Astrocyte of the hippocampus (primary cell): ENCODE measurements at places on chromosomes 16 and 17.

GRCh38 chr17:19004421-19005136 lies at the start of gene FAM83G:
Gene FAM83G (minus strand): TSS chr17:19004764. CDS start chr17:19004041, 723 bp downstream.
- peak; percentile 89 for DNase-seq

GRCh38 chr17:31598921-31599571 lies 207.6 kb downstream of the RAB11FIP4 start:
- DNase-seq = peak; percentile 62

GRCh38 chr16:82263521-82264143 lies 93.6 kb upstream of the MPHOSPH6 start:
- DNase-seq = peak; percentile 73

DNA sequence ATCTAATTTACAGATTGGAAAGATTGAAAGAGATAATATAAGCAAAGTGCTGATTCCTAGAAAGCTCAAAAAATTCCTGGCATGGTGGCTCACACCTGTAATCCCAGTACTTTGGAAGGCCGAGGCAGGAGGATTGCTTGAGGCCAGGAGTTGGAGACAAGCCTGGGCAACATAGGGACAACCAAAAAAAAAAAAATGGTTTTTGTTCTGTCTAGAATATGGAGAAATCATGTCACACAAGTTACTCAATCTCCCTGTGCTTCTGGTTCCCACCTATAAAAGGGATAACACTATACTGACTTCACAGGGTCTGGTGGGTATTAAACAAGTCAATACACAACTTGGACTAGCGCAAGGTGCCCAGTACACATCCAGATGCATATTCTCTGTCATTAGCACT lies 18.4 kb downstream of the ARHGAP17 start:
- DNase-seq = no peak

- no peak for DNase-seq
These were observed 127.1 kb downstream of the SPAG9 start for GRCh38 chr17:50993544-50993943.

DNA sequence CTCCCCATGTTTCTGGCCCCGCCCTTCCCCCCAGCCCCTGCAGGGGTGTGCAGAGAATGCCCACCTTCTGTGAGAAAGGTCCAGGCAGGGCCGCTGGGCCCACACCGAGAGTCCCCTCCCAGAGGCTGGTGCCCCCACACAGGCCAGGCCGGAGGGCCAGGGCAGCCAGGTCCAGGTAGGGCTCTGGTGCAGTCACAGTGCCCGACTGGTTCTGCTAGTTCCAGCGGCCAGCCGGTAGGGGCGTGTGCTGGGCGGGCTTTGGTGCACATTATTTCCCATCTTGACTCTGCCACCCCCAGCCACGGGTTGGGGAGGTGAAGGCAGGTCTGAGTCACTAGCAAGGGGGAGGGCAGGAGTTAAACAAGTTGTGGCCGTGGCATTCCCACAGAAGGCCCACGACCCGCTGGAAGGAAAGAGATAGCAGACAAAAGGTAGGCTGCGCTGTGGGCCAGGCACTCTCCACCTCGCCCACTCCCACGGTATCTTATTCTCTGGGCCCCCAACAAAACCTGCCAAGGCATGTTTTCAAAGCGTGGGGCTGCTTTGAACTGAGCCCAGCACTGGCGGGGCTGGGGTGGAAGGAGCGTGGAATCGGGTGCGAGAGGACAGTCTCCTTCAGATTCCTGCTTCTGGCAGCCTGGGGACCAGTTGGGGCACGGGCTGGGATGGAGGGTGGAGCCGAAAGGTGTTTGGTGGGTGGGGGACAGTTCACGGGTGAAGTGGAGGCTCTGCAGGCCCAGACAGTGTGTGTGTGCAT lies 1.9 kb downstream of the EPN3 start:
- DNase-seq = peak; percentile 47

DNA sequence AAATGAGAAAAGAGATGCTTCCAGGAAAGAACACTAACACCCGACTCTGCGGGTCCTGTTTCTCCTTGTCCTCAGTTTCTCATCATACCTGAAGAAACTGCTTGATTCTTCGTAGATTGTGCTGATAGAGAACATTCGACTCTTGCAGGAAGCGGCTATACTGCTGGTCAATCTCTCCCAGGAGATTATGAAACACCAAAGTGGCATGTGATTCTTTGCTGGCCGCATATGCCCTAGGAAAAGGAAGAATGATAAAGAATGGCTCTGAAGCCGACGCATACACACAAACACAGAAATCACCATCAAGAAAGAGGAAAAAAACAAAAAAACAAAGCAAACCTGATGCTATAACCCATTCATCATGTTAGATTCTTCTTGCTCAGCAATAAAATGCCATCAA lies 41.8 kb downstream of the STAT3 start:
- DNase-seq = no peak

DNA sequence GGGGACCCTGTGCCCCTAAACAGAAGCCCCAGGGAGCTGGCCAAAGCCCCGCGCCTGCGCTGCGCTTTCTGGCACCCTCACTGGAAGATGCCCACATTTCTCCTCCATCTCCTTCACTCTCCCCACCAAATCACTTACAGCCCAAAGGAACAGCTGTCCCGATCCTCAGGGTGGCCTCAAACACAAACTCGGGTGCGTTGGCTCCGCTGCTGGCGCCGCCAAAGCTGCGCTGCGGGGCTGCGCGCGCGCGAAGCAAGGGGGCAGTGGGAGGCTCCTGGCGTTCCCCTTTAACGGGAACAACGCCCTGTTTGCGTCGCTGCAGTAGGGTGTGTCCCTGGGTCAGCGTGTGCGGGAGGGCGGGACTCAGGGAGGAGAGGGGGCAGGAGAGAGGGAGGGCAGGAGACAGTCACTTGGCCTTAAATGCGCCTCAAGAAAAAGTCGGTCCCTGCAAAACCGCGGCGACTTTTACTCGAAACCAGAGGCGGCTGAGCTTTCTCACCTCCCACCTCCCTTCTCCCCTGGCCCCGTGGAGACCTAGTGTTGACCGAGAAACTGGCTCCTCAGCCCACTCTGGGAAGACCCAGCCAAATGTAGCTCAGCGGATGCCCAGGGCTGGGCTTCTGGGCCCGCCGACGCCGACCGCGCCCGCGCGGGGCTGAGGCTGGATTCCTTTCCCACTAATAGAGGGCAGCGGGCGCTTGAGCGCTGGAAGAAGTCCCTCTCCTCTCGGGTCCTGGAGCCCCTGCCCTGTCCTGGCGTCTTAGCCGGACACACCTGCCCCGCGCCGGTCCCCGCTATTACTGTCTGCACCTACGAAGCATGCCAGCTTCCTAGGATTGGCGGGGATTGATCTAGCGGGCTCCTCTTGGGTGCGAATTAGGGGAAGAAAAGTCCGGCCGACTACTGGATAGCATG lies 2.6 kb downstream of the PMP22 start:
- peak; percentile 93 for DNase-seq

DNA sequence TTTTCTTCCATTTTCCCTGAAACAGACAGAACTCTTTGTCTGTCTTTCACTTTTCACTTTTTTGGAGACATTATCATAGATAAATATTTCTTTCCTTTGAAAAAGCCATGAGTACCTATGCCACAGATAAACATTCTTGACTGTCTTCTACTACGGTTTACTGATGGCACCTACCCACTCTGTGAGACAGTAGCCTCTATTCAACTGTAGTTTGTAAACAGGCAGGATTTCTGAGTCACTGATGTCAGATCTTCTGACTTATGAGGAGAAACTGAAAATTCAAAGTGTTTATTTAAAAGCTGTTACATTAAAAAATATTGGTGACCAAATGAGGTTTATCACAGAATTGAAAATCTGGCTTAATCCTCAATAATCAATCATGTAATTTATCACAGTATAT lies 658.4 kb downstream of the TOX3 start:
- no peak for DNase-seq

DNA sequence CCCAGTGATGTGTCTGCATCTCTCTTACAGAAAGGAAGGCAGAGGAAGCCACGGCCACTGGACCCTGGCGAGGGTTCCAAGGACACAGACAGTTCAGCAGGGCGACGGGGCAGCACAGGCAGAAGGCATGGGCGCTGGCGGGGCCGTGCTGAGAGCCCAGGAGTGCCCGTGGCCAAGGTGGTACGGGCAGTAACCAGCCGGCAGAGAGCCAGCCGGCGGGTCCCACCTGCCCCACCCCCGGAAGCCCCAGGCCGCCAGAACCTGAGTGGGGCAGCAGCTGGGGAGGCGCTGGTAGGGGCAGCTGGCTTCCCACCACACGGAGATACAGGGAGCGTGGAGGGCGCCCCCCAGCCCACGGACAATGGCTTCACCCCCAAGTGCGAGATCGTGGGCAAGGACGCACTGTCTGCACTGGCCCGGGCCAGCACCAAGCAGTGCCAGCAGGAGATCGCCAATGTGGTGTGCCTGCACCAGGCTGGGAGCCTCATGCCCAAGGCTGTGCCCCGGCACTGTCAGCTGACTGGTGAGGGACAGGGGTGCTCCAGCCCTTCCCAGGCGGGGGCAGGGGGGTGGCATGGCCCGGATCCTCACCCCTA lies 7.8 kb downstream of the XYLT2 start:
- DNase-seq = no peak

- no peak for DNase-seq
These were observed 2.7 kb upstream of the CD300LG start for GRCh38 chr17:43844241-43844640.

- DNase-seq = no peak
These were observed 10.0 kb downstream of the LITAFD start for GRCh38 chr16:8892101-8892575.

- no peak for DNase-seq
These were observed 7.7 kb upstream of the TUBG2 start for GRCh38 chr17:42651392-42651791.

DNA sequence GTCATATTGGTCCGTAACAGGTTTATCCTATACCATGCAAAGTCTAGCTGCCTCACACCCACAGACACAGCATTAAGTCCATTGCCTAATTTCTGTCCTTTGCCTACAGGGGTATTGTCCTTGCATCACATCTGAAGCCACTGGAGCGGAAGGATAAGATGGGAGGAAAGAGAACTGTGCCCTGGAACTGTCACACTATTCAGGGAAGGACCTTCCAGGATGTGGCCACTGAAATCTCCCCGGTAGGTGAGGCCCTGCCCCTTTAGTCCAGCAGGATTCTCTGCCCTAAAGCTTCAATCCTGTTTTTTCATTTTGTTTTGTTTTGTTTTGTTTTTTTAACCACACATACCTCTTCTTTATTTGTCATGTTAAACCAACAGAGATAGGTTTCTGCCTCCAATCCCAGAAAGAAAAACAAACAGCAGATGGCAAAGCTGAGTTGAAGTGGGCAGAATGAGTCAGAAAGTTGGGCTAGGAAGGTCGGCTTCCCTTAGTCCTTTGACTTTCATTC lies 2.2 kb upstream of the EFTUD2 start:
- peak; percentile 75 for DNase-seq

DNA sequence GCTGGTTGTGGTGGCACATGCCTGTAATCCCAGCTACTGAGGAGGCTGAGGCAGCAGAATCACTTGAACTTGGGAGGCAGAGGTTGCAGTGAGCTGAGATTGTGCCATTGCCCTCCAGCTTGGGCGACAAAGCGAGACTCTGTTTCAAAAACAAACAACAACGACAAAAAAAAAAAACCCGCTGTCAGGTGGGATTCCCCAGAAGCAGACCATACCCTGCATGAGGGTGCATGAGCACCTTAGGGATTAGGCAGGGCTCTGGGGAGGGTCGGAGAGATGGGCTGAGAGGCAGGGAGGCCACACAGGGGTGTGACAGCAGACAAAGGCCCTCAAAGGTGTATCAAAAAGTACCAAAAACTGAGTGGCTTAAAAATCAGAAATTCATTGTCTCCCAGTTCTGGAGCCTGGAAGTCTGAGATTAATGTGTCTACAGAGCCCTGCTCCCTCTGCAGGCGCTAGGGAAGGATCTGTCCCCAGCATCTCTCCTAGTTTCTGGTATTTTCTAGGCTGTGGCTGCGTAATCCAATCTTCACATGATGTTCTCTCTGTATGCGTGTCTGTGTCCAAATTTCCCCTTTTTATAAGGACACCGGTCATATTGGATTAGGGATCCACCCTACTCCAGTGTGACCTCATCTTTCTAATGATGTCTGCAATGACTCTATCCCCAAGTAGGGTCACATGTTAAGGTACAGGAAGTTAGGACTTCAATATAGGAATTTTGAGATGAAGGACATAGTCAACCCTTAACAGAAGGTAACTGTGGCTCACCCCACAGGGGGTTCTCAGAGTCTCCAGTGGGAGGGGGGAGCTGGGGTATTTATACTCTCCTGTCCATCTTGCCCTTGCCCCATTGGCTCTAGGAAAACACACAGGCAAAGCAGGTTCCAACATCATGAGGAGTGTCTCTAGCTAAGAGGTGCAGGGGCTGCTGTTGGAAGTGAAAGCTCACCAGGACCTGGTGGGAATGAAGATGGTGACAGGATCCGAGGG lies 13.6 kb upstream of the TVP23A start:
- no peak for DNase-seq

- peak; percentile 98 for DNase-seq
These were observed 55.3 kb downstream of the TUBD1 start for GRCh38 chr17:59837308-59838051.

DNA sequence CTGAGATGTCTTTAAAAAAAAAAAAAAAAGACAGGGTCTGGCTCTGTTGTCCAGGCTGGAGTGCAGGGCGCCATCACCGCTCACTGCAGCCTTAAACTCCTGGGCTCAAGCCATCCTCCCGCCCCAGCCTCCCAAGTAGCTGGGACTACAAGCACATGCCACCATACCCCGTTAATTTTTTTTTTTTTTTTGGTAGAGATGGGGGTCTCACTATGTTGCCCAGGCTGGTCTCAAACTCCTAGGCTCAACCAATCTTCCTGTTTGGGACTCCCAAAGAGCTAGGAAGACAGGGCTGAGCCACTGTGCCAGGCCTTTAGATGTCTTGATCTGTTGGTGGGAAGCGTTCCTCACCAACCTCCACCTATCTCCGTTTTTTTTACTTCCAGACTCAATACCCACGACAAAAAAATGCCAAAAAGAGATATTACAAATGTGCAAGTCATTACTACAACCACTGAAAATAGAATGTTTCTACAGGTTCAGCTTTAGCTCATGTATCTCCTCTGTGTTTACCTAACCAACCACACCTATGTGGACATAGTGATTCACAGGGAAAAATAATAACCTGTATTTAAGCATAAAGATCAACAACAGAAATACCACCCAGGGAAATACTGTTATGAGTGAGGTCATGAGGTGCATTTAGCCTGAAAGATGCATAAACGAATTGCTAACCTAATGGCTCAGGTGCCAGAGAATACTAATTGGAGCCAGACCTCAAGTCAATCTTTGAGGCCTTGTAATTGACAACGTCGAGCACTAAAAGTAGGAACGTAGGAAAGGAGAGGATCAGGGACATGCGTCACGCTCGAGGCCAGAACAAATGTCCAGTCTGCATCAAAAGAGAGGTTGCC lies 22.6 kb downstream of the NACA2 start:
- no peak for DNase-seq

DNA sequence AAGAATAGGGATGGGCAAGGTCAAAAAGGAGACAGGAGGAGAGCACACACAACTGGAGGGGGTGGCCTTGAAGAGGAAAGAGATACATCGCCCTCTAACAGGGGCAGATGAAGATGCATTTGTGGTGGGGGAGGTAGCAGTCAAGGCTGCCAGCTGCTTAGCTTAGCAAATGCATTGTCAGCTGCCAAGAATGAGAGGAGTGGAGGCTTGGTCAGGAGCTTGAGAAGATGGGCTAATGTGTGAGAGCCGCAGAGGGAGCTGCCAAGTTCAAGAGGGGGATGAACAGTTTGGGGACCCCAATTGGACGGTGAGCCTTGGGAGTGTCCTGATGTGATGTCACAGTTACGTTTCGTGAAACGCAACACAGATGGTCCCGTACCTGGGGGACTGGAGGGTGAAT lies 28.9 kb upstream of the GNA13 start:
- DNase-seq = no peak
